ENCODE measurements at places on chromosomes 7 and 10. TPM values are rescaled to one million over a fixed set of nuclear protein-coding genes. Genes with fewer than 3 reads are reported as not detected.

Gene TAS2R41
- polyA plus RNA-seq: not detected

Gene FANK1
- 10.9 TPM for polyA plus RNA-seq

Gene CPED1
- polyA plus RNA-seq: 4.7 TPM

Gene DRGX
- 67.8 TPM for polyA plus RNA-seq

Gene CPVL
- 14.2 TPM for polyA plus RNA-seq

Data from spinal cord (tissue), 10 donors.